Metanephros (tissue), 2 donors: ENCODE measurements at places on chromosomes 16 and 17. TPM values are rescaled to one million over a fixed set of nuclear protein-coding genes. Genes with fewer than 3 reads are reported as not detected.

MYH13 gene
- total RNA-seq = 0.18 TPM

C1QTNF1 gene
- 8.8 TPM for total RNA-seq

XAF1 gene
- 31.2 TPM for total RNA-seq

SEZ6 gene
- 0.06 TPM for total RNA-seq

PIPOX gene
- 4.3 TPM for total RNA-seq

MGRN1 gene
- total RNA-seq = 59.4 TPM
